ENCODE measurements at places on chromosomes 4 and X.

DNA sequence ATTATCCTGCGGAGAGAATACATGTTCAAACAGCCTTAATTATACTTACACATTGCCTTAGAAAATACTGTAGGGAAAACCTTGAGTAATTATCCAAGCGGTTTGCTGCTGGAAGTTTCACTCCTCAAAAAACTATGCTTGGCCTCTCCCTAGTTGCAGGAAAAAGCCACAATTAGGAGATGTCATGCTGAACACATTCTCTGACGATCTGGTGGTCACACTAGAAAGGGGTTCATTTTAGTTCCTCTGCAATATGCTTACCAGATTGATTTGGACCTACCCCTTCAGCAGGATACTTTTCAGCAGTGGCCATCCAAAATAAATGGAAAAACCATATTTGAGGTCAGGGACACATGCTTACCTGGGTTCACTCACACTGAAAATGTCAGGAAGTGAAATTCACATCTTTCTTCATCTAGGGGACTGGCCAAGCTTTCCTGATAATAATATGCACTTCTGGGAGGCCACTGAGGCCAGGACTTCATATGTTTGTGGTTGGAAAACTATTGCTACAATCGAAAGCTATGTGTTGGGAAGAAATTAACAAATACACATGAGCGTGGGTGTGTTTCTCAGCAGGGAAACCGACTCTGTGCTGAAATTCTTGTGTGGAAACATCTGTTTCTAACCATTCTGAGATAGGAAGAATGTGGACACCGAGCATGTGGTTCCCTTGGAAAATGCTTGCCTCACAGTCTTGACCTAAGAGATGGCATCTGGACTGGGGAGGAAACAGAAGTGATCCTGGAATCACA lies 68.8 kb downstream of the ATXN3L start:
- peaks cover 64% of the 10 kb centered on the region for H3K27me3 ChIP-seq
- H3K4me3 ChIP-seq, result no peak overlapping the region
- H3K36me3 ChIP-seq, result no peaks in the 10 kb centered on the region

GRCh38 chr4:147786531-147786930 lies 54.6 kb downstream of the ARHGAP10 start:
- no peak for DNase-seq
- H3K4me3 ChIP-seq, result no peak overlapping the region
- H3K4me1 ChIP-seq, result peaks cover 30% of the 10 kb centered on the region
- H3K27ac ChIP-seq, result no peak overlapping the region
- H3K36me3 ChIP-seq, result no peaks in the 10 kb centered on the region

GRCh38 chr4:175536852-175537453 lies 275.1 kb downstream of the GPM6A start:
- H3K4me1 ChIP-seq, result no peaks in the 10 kb centered on the region
- no peaks in the 10 kb centered on the region for H3K27me3 ChIP-seq
- H3K27ac ChIP-seq, result no peak overlapping the region
- H3K36me3 ChIP-seq, result no peaks in the 10 kb centered on the region

DNA sequence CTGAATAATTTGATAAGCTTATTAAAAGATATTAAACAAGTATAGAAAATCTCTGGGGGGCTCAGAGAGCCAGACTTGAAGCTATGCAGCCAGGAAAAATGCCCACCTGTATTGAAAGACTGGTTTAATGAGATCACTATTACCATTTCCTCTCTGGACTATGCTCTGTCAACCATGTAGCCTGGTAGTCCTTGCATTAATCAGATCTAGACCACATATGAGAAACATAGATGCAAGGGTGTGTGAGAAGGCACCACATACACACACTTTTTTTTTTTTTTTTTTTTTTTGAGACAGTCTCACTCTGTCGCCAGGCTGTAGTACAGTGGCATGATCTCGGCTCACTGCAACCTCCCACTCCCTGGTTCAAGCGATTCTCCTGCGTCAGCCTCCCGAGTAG lies 75.9 kb upstream of the ATP8A1 start:
- H3K36me3 ChIP-seq, result no peaks in the 10 kb centered on the region
- no peak for DNase-seq
- peaks cover 8% of the 10 kb centered on the region for H3K4me1 ChIP-seq
- peaks cover 12% of the 10 kb centered on the region for H3K27me3 ChIP-seq
- H3K4me3 ChIP-seq, result no peak overlapping the region

- H3K4me1 ChIP-seq, result no peaks in the 10 kb centered on the region
- H3K27ac ChIP-seq, result no peak overlapping the region
- H3K36me3 ChIP-seq, result no peaks in the 10 kb centered on the region
- H3K4me3 ChIP-seq, result no peak overlapping the region
- no peak for DNase-seq
- no peaks in the 10 kb centered on the region for H3K27me3 ChIP-seq
Observed at GRCh38 chr4:115629270-115629669, 515.9 kb upstream of the NDST4 start.

- no peak overlapping the region for H3K4me3 ChIP-seq
- peaks cover 49% of the 10 kb centered on the region for H3K27me3 ChIP-seq
- DNase-seq, result no peak
- no peak overlapping the region for H3K27ac ChIP-seq
Observed at GRCh38 chr4:168731006-168731636, 234.3 kb downstream of the PALLD start.

- no peaks in the 10 kb centered on the region for H3K36me3 ChIP-seq
- H3K27me3 ChIP-seq, result no peaks in the 10 kb centered on the region
- DNase-seq, result no peak
- no peak overlapping the region for H3K4me3 ChIP-seq
Observed at GRCh38 chr4:126591583-126591982, 1041.2 kb upstream of the INTU start.

DNA sequence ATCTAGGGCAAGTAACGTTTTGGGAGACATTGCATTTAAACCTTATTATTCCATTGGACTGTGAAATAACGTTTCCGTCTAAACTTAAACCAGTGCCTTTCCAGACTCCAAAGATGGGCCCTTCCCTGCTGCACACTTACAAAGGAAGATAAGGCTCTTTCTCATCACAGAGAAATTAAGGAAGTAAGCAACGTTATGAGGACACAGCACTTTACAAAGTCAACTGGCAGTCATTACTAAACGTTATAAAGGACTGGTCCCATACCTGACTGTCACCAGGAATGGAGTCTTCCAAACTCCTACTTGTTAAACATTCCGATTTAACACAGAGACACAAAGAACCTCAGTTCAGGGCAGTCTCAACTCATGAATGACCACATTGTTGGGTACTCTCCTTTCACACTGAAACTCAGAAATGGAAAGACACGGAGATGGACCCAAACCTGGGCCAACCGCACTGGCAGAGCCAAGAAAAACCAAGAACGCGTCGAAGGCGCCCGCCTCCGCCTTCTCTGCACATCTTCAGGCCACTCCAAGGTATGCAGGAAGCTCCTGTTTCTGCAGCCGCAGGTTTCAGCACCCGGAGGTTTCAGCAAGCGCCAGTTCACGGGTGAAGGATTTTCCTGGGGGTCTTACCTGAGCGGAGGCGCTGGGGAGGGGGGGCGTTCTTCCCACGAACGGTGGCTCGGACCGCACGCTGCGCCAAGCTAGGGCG lies 670 bp downstream of the PAPSS1 start:
- peak overlapping the region; percentile 91 for H3K4me3 ChIP-seq
- H3K4me1 ChIP-seq, result peaks cover 33% of the 10 kb centered on the region
- DNase-seq, result no peak
- peak overlapping the region; percentile 86 for H3K27ac ChIP-seq

DNA sequence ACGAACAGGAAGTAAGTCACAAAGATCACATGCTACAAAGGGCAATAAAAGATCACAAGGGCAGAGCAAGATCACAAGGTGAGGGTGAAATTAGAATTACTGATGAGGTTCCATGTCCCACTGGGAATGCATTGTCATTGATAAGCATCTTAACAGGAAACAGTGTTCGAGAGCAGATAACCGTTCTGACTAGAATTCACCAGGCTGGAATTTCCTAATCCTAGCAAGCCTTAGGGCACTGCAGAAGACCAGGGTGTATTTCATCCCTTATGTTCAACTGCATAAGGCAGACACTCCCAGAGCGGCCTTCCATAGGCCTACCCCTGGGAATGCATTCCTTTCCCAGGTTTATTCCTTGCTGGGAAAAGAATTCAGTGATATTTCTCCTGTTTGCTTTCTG lies 980.6 kb upstream of the LCORL start:
- H3K27ac ChIP-seq, result no peak overlapping the region
- H3K27me3 ChIP-seq, result no peaks in the 10 kb centered on the region
- H3K36me3 ChIP-seq, result no peaks in the 10 kb centered on the region
- H3K4me1 ChIP-seq, result no peaks in the 10 kb centered on the region

GRCh38 chr4:100823066-100823992 lies 305.5 kb upstream of the EMCN start:
- H3K36me3 ChIP-seq, result no peaks in the 10 kb centered on the region
- no peaks in the 10 kb centered on the region for H3K27me3 ChIP-seq
- no peak for DNase-seq
- H3K4me3 ChIP-seq, result no peak overlapping the region

- no peak overlapping the region for H3K4me3 ChIP-seq
- no peak overlapping the region for H3K27ac ChIP-seq
- peaks cover 2% of the 10 kb centered on the region for H3K4me1 ChIP-seq
- peaks cover 10% of the 10 kb centered on the region for H3K27me3 ChIP-seq
Observed at GRCh38 chr4:162162672-162163071, 1.1 kb downstream of the FSTL5 start.

DNA sequence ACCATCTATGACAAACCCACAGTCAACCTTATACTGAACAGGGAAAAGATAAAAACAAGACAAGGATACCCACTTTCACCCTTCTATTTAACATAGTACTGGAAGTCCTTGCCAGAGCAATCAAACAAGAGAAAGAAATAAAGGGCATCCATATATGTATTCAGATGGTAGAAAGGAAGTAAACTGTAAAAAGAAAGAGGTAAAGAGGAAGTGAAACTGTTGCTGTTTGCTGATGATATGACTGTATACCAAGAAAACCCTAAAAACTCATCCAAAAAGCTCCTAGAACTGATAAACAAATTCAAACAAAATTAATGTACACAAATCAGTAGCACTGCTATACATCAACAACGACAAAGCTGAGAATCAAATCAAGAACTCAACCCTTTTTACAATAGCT lies 538.7 kb upstream of the PABPC4L start:
- no peaks in the 10 kb centered on the region for H3K36me3 ChIP-seq
- H3K27me3 ChIP-seq, result no peaks in the 10 kb centered on the region
- H3K4me3 ChIP-seq, result no peak overlapping the region
- DNase-seq, result no peak
- no peak overlapping the region for H3K27ac ChIP-seq

GRCh38 chrX:94676285-94676684 lies 1002.3 kb downstream of the FAM133A start:
- DNase-seq, result no peak
- H3K27ac ChIP-seq, result no peak overlapping the region
- no peaks in the 10 kb centered on the region for H3K36me3 ChIP-seq
- H3K4me1 ChIP-seq, result no peaks in the 10 kb centered on the region
- no peak overlapping the region for H3K4me3 ChIP-seq

- no peaks in the 10 kb centered on the region for H3K27me3 ChIP-seq
- peaks cover 24% of the 10 kb centered on the region for H3K4me1 ChIP-seq
- peaks cover 95% of the 10 kb centered on the region for H3K36me3 ChIP-seq
- DNase-seq, result no peak
- peak overlapping the region; percentile 58 for H3K27ac ChIP-seq
Observed at GRCh38 chr4:56995525-56995924, 16.8 kb downstream of the POLR2B start.

DNA sequence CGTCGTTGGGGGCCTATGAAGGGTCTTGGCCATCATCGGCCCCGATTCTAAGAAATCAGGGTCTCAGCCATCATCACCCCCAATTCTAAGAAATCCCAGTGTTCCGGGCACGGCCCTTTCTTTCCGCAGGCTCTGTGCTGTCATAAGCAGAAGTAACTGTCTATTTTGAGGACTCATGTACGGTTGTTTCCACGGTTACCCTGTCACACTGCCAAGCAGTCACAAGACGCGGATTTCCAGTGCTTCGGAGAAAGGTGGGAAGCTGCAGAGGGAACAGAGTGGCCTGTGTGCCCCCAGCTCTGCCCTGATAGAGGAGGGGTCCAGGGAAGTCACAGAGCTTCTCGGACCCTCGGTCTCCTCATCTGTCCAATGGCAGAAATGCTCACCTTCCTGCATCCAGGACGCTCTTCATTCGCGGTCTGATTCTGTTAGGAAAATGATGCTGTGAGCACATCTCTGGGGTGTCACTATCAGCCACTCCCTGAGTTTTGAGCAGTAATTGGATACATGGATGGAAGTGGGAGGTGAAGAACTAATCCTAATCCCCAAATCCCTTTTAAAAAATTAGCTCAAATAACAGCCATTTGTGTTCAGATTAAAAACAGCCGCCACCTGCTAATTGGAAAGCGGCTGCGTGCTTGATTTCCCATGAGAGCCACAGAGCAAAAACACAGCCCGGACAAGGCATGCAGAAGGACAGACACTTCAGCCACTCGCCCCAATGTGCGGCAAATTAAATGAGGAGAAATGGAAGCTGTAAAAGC lies 73.1 kb downstream of the WFS1 start:
- no peak overlapping the region for H3K4me3 ChIP-seq
- peaks cover 29% of the 10 kb centered on the region for H3K27me3 ChIP-seq
- H3K4me1 ChIP-seq, result peaks cover 11% of the 10 kb centered on the region
- no peaks in the 10 kb centered on the region for H3K36me3 ChIP-seq
- no peak overlapping the region for H3K27ac ChIP-seq

DNA sequence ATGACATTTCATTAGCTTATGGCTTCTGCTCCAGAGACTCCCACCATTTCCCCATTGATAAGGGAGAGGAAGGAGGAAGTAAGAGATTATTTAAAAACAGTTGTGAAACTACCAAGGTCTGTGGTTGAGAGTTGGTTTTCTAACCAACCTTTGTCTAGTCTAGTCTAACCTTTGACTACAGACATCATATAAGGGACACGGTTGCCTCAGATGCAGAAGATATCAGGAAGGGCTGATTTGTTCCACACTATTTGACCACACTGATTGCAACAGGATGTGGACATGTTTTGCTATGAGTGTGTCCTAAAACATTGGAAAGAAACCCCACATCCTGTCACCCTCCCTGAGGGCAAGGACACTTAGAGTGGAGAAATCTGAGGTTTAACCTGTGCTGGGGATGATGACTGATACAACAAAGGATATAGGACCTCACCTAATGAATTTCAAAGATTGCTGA lies 53.0 kb downstream of the COQ2 start:
- no peak overlapping the region for H3K4me3 ChIP-seq
- peaks cover 4% of the 10 kb centered on the region for H3K27me3 ChIP-seq
- DNase-seq, result no peak
- H3K4me1 ChIP-seq, result peaks cover 48% of the 10 kb centered on the region
- peak overlapping the region; percentile 73 for H3K27ac ChIP-seq
- H3K36me3 ChIP-seq, result no peaks in the 10 kb centered on the region

DNA sequence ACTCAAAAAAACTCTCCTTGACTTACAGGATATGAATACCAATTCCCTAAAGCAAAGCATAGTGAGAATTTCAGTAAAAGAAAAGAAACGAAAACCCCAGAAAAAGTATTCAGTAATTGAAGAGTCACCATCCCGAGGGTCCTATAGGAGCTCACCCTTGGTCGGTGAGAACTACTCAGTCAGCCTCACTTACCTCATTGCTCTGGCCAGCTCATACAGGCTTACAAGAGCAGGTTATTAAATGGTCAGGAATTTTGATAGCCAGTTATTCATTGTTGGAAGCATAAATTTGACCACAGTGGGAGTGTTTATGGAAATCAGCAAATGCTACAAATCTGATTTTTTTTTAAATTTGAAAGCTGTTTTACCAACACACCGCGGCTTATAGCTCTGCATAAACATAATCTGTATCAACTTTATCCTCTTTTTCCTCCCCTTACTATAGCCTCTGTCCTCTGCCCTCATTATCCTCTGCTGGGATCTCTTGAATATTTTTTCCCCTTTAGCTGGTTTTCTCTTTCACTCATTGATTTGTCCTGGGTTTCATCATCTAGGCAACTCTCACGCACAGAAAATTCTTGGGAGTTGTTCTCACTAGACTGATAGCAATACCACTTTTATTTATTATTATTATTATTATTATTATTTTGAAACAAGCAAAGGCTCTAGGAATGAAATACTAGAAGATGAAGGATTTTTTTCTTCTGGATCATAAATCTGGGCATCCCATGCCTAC lies 11.0 kb upstream of the CXCL2 start:
- no peak overlapping the region for H3K4me3 ChIP-seq
- H3K27me3 ChIP-seq, result peaks cover 20% of the 10 kb centered on the region
- no peaks in the 10 kb centered on the region for H3K36me3 ChIP-seq
- no peaks in the 10 kb centered on the region for H3K4me1 ChIP-seq
- no peak for DNase-seq

Measured in activated T-cell treated with anti-CD3 and anti-CD28 coated beads, Interleukin-2, amount 50 U/mL, for 24 hours (primary cell).